ENCODE measurements at places on chromosomes 4 and X.

DNA sequence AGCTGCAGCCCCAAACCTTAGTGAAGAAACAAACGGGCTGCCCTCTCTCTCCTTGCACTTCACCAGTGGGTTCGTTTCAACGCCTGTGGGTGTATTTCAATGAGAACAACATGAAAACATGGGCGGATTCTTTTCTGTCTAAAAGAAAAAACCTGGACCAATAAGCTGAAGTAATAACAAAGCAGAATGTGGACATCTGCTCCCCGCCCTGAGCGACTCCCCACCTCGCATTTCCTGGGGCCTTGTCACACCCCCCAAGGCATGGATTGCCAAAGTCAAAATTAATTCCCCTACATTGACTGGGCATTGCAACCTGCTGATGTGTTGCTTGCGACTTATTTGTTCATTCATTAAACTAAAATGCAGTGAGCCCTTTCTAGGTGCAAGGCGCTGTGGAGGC is 142.9 kb downstream of the BCOR start:
- DNase-seq, result no peak

DNA sequence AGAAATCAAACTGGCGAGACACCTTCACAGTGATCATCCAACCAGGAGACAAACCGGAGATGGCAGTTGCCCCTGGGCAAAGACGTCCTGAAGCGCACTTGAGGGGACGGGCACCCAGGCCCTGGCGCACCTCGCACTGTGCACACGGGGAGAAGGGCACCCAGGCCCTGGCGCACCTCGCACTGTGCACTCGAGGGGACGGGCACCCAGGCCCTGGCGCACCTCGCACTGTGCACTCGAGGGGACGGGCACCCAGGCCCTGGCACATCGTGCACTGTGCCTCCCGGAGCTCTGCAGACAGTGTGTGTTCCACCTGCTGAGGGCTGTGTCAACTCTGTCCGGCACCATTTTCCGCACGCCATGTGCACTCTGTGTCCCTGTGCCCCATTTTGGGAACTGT is 34.6 kb upstream of the CPLX1 start:
- DNase-seq, result no peak

- DNase-seq, result no peak
These were observed 239.3 kb downstream of the CRLF2 start for GRCh38 chrX:973010-973632.

GRCh38 chr4:38470735-38471262 is 193.2 kb upstream of the KLF3 start:
- DNase-seq, result no peak

DNA sequence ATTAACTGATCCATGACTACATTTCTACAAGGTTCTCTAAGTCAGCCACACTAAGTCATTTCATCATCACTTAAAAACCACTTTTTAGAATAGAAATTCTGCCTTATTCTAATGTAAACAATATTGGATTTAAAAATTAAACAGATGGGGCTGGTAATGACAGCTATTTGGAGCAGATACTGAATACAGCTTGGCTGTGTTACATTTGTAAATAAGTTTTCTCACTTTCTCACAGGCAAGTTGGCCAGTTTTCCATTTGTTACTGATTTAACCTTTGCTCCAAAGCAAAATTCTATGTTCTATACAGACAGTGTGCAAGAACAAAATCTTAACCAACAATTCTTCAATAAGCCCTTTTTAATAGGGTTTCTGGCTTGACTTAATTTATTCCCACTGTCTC is 370.7 kb downstream of the GRIA2 start:
- no peak for DNase-seq

DNA sequence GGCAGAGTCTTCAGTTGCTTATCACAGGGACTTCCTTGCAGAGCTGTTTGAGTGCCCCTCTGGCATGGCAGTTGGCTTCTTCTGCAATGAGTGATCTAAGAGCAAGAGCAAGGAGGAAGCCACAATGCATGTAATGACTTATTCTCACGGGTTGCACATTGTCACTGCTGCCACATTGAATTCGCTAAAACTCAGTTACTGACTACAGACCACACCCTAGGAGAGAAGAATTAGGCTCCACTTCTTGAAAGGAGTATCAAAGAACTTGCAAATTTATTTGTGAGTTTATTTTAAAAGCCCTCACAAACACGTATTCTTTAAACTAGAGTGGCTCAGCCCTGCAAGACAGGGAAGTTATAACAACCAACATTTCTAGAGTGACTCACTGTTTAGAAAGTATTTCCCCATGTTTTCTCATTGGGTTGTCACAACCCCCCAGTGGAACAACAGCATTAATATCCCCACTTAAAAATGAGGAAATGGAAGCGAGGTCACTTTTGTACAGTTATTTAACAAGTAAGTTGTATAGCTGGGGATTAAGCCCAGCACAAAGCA is 32.4 kb upstream of the RBPJ start:
- DNase-seq, result no peak

DNA sequence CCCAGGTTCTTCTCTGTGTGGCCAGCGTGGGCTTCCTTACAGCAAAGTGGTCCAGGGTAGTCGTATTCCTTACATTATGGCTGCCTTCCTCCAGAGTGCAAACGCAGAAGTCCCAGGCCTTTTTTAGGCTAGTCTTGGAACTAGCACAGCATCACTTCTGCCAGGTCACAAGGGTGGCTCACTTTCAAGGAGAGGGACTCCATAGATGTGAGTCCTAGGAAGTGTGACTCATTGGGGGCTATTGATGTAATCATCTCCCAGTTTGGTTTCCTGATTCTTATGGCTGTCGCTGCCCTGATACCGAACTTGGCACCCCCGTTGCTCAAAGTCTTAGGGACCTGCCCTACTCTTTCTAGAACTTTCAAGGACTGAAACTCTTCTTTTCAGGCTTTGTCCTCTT is 140.0 kb downstream of the DCK start:
- DNase-seq, result no peak

GRCh38 chr4:83238393-83239248 is 46.0 kb downstream of the COQ2 start:
- DNase-seq, result no peak

GRCh38 chr4:87236861-87237260 is 16.4 kb upstream of the KLHL8 start:
- DNase-seq, result no peak

DNA sequence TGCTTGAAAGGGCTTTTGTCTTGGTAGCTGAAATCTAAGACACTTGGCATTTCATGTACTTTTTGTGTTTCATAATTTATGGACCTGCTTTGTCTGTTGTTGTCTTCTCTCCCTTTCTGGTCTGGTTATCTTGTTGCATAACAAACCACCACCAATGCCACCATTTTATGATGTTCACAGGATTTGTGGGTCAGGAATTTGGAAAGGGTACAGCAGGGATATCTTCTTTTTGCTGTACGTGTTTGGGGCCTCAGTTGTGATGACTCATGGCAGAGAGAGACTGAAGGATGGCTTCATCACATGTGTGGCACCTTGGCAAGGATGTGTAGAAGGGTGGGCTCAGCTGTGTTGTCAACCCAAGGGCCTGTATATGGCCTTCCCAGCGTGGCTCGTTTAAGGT is 35.2 kb downstream of the KDM6A start:
- DNase-seq, result peak; percentile 40

GRCh38 chr4:1598206-1599025 is 85.7 kb downstream of the FAM53A start:
- DNase-seq, result no peak

- DNase-seq, result no peak
These were observed 33.7 kb downstream of the NOP14 start for GRCh38 chr4:2929469-2929868.

DNA sequence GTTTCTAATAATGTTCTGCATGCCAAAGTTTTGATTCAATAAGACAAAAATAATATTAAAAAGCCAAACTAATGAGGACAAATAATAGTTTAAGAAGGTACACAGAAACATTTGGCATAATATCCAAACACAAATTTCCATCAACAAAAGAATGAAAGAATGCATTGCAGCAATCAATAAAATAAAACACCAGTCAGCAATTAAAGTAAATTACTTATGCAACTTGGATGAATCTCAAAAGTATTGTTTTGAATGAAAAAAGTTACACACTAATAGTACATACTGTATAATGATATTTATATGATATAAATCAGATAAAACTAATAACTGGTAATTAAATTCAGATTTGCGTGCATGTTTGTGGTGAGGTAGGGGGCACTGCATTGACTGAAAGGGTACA is 285.5 kb upstream of the PCDH10 start:
- DNase-seq, result no peak

DNA sequence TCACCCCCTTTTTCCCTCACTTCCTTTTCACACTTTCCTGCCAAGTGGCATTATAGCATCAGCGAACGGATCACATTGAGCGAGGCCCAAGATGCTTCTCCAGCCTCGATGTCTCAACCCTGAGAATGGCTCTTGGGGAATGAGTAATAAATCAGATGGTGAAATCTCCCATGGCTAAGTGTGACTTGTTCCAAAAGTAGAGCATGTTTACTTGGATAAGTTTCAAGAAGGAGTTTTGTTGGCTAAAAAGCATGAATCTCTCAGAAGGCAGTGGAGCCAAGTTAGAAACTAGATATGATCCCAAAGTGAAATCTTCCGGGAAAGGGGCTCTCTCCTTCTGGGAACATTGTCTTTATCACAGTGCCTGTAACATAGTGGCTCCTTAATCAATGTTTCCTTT is 316.3 kb downstream of the CAMK2D start:
- no peak for DNase-seq

GRCh38 chr4:58502839-58503238 is 1392.7 kb upstream of the IGFBP7 start:
- DNase-seq, result no peak

DNA sequence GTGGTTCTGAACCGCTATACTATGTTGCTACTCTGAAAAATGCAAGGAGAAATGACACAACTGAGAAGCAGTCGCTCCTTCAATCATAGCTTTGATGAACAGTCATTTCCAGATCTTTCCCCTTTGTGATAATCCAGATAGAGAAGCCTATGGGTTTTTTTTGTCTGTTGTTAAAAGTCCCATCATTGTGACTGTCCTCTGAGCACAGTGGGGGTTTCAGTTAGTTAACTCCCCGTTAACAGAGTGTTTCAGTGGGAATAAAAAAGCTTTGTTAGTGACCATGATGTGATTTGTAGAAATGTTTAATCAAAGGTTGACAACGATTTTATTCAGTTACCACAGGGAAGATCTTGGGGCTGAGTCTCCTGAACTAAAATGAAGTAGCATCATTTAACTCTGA is 176.2 kb upstream of the MAOA start:
- DNase-seq, result no peak

DNA sequence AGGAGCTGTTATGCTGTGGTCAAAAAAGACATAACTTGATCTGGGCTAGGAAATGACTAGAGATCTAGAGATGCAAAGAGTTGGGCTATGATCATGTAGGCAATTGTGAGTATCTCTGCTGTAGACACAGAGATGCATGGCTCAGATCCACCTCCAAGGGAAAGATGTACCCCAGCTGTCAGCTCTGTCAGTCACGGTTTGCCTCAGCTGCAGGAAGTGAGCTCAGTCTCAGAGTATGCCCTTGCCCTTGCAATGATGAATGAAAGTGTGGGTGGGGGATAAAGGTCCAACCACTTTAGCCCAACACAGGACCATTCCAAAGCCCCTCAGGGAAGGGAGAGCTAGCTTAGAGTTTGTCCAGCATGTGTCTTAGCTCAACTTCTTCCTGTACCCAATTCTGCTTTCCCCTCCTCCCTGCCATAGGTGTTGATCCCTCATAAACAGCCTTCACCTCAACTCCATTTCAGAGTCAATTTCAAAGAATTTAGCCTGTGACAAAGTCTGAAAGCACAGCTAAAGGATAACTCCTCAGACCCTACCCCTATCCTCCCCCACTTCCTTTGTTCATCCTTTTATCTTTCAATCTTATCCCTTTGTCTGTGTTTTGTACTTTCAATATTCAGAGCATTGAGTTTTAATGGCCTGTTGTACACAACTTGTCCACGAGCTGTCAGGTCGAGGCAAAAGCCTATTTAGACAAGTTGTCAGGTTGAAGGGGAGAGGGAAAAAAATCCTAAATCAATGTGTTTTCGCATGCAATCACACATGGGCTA is 90.6 kb downstream of the MID1IP1 start:
- DNase-seq, result no peak

DNA sequence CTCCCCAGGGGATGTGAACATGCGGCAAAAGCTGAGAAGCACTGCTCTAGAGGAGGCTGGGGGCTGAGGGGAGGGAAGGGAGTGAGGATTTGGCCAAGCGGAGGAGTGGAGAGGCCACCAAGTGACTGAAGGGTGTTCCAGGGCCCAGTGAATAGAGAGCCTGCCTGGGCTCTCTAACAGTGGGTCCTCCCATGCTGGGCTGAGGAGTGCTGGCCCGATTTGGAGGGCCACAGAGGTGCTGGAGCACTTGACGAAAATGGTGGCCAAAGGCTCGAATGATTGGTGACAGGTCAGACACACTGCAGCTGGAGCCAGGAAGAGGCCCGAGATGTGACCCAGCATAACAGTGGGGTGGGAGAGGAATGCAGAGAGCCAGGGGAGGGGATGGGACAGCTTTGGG is 37.5 kb upstream of the MAP3K15 start:
- DNase-seq, result no peak

- no peak for DNase-seq
These were observed 251.7 kb upstream of the TENM3 start for GRCh38 chr4:181991369-181992108.

GRCh38 chr4:123449780-123450179 is 53.2 kb downstream of the SPRY1 start:
- DNase-seq, result peak; percentile 61

- peak; percentile 48 for DNase-seq
These were observed 47.9 kb upstream of the RGN start for GRCh38 chrX:47030339-47030738.

- DNase-seq, result no peak
These were observed 26.3 kb downstream of the FLNA start for GRCh38 chrX:154348114-154348531.

DNA sequence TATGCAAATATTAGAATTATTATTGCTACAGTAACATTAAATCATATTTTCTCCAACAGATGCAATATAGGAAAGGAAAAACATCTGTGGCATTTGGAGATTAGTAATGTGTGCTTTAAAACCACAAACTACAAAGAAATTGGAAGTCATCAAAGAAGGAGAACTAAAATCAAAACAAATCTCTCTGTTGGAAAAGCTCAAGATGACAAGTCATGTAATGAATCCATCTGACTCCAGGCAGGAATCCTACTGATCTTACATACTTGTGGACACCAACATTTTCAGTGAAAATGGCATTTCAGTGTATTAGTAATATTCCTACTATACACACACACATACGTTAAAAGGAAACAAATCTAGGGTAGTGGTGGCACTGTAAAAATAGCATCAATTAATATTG is 98.2 kb downstream of the SLC39A8 start:
- no peak for DNase-seq

DNA sequence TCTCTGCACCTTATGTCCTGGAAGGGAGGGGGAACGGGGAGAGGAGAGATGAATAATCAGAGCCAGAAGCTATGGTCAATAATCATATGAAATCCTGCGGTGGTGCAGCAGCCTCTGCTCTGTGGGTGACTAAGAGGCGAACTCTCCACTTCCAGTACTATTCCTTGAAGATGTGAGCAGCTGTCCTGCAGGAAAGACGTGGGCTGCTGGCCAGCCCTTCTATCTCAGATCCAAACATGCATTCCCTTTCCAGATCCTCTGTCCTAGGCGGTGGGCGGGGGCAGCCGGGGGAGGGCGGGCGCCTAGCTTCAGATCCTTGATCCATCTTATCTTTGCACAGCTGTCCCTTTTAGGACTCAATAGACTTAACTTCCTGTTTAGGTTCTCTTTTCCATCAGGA is 34.5 kb downstream of the SPINK2 start:
- DNase-seq, result peak; percentile 23

GRCh38 chrX:77076896-77077295 is 370.3 kb upstream of the FGF16 start:
- no peak for DNase-seq
